Liver (tissue), 10 donors: ENCODE measurements at places on chromosomes 6 and 20. TPM values are rescaled to one million over a fixed set of nuclear protein-coding genes. Genes with fewer than 3 reads are reported as not detected.

Gene MACROD2
- 10.5 TPM for total RNA-seq

DNA sequence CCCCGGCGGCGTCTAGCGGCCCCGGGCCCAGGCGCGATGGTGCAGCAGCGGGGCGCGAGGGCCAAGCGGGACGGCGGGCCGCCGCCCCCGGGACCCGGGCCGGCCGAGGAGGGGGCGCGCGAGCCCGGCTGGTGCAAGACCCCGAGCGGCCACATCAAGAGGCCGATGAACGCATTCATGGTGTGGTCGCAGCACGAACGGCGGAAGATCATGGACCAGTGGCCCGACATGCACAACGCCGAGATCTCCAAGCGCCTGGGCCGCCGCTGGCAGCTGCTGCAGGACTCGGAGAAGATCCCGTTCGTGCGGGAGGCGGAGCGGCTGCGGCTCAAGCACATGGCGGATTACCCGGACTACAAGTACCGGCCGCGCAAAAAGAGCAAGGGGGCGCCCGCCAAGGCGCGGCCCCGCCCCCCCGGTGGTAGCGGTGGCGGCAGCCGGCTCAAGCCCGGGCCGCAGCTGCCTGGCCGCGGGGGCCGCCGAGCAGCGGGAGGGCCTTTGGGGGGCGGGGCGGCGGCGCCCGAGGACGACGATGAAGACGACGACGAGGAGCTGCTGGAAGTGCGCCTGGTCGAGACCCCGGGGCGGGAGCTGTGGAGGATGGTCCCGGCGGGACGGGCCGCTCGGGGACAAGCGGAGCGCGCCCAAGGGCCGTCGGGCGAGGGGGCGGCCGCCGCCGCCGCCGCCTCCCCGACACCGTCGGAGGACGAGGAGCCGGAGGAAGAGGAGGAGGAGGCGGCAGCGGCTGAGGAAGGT, 715 bp downstream of the SOX12 start:
- DNase-seq, result peak; percentile 65

GRCh38 chr6:152150196-152150595, 342.7 kb downstream of the ESR1 start:
- DNase-seq, result no peak

Gene PACSIN1
- total RNA-seq, result 0.14 TPM

- DNase-seq, result no peak
Measured at GRCh38 chr6:328924-329323, 36.6 kb downstream of the DUSP22 start.

Gene CASS4
- total RNA-seq, result 1.4 TPM

Gene CARMIL1
- total RNA-seq, result 5.0 TPM

GRCh38 chr6:35017411-35018181, 123.5 kb downstream of the TCP11 start:
- DNase-seq, result no peak
